D721Med (cell line): ENCODE measurements at places on chromosomes 13 and 19.

DNA sequence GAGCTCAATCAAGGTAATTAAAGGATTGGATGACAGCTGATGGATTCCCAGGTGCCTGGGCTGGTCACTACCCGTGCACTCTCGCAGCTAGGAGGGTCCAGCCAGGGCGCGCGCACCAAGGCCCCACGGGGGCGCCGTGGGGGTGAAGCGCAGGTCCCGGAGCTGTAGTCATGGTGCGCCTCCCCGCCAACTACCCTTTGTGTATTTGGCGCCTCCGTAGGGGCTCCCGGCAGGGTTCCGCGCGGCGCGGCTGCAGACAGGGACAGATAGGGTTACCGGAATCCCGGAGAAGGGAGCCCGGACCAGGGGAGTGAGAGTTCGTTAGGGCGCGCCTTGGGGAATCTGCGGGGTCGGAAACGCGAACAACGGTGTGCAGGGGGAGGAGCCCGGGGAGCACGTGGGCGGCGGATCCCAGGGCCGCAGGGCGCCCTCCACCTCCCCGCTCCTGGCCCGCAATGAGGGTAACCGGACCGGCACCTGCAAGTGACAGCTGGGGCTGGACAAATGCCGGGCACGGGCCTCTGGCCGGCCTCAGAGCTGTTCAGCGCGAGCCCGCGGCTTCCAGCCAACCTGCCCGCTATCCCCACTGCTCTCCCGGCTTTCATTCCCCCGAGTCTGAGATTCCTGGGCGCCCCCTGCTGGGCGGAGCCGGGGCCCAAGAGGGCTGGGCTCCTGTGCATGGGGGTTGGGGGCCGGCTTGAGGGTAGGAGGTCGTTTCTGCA lies 3.4 kb upstream of the PRAM1 start:
- peak; percentile 96 for DNase-seq

- no peak for DNase-seq
These were observed 1.8 kb downstream of the APOC4 start for GRCh38 chr19:44943801-44944249.

DNA sequence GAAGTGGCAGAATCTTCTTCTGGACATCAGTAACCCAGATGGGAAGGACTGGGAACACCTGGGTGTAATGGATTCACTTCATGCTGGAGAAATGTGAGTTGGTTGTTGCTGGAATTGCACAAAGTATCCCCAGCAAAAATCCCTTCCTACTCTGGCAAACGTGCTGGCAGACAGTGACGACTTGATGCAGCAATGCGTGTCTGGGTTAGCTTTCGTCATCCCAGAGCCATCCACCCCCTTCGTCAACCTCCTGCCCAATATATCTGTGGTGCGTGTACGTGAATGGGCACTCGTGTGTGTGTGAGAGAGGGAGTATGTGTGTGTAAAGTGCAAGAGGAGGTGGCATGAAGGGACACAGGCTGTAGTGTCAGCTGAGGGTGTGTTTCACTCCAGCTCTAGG lies 70.9 kb downstream of the TM9SF2 start:
- DNase-seq = no peak

DNA sequence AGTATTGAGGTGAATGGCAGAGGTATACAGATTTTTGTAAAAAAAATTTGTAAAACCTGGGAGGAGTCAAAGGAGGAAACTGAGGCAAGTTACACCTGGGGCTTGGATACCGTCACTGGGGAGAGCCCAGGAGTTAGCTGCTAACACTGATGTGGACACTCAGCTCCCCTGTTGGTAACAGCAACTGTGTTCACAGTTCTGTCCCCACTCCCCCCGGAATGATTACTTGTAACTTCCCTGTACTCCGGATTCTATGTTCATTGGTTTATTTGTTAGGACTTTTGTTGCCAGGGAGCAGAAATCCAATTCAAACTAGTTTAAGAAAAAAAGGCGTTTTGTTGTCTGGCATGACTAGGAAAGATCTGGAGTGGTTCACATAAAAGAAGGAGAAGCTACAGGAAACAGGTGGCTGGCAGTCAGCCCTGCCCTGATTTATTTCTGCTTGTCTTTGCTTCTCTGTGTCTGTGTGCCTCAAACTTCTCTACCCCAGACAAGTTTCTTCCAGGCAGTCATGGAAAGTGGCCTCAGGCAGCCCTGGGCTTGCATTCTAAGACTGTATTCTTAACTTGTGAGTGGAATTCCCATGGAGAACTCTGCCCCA lies 2.3 kb upstream of the GPR12 start:
- no peak for DNase-seq

DNA sequence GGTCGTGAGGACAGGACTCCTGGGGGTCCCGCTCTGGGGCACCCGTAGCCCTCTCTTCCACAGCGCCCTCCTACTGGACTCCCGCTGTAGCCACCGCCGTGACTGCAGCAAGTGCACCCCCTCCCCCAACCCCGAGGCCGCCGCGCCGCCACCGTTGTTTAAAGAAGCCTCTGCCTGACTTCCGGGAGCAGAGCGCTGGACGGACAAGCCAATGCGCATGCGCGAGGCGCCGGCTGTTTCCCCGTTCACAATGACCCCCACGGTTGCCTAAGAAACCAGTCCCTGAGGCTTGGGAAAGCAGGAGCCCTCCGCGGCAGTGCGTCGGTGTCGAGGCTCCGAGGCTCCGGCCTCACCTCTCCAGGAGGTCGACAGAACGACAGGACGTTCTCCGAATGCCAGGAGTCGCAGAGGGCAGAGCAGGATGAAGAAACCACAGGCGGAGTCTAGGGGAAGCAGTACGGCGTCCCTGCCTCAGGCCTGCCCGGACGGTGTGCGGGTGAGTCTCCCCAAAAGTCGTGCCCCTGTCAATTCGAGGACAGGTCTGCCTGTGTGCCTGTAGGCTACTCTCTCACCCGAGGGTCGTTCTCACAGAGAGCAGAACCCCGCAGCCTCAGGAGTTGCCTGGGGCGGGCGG lies 70.5 kb upstream of the ZNF420 start:
- DNase-seq = peak; percentile 83

DNA sequence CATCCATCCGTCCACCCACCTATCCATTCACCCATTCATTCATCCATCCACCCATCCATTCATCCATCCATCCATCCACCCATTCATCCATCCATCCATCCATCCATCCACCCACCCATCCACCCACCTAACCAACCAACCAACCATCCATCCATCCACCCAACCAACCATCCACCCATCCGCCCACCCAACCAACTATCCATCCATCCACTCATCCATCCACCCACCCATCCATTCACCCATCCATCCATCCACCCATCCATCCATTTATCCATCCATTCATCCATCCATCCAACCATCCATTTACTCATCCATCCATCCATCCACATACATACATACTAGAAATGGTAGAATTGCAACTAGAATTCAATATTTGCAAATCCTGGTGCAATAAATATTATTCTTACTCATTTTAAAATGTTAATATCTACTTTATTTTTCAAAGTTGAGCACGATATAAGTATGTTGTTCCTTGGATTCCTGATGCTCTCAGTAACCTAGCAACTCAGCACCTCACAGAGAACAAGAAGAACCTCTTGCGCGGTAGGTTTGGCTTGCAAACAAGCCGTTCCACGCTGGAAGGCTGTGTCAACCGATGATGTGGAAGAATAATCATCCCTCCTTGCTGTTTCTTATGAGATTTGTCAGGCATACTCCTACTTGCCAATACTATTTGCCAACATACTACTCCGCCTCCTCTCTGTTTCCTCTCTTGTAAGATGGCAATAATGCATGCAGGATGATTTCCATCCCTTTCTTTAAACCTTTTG lies 111.7 kb downstream of the GNG7 start:
- no peak for DNase-seq

DNA sequence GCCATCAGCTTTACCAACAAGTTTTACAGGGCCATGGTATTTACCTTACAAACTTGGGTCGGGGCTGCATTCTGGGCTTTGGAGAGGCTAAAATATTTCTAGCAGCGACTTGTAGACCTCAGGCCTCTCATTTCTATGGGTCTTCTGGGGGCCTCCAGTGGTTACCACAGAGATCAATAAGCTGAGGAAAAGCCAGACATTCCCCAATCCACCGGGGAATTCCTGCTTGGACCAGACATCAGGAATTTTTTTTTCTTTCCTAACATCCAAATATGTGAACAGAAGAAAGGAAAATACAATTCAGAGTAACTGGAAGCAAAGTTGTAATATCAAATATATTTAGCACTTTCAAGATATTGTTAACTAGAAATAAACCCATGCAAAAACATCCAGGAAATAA lies 1.5 kb downstream of the DZIP1 start:
- no peak for DNase-seq

- DNase-seq = no peak
These were observed 104.5 kb downstream of the UGGT2 start for GRCh38 chr13:95948656-95949055.

GRCh38 chr19:14033946-14034345 lies 2.4 kb downstream of the IL27RA start:
- no peak for DNase-seq

DNA sequence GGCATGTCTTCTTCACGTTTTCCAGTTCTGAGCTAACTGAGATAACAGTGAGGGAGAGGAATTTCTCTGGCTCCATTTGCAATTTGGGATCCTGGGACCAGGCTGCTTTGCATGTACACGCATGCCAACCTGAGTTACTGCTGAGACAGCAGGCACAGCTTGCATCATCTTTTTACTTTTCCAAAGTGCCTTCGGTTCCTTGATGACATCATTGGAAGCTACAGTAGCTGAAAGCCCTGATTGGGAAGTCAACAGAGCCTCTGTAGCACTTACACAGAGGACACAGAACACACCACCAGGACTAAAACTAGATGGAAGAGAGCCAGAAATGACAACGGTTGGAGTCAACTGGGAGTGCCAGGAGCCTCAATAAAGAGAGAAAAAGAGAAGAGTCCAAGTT lies 399.1 kb upstream of the GPC6 start:
- DNase-seq = no peak

- no peak for DNase-seq
These were observed 32.2 kb downstream of the DEDD2 start for GRCh38 chr19:42185277-42185676.

DNA sequence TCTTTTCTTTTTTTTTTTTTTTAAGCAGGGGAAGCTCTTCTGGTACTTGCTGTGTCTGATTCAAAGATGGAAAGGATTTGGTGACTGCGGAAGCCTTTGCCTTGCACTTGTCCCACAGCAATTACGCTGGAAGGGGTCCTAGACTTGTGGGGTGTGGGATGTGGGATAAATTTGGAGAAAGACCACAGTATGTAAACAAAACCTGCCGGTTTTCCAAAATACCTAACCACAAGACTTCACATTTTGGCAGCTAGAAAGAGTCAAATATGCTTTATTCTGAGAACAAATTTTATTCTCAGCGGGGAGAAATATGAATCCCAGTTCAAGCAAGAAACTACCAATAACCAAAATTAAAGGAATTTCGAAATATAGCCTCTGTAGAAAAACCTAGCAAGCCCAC lies 176.5 kb downstream of the SPRY2 start:
- DNase-seq = no peak

GRCh38 chr13:55302568-55302967 lies 1838.2 kb upstream of the PRR20A start:
- no peak for DNase-seq

DNA sequence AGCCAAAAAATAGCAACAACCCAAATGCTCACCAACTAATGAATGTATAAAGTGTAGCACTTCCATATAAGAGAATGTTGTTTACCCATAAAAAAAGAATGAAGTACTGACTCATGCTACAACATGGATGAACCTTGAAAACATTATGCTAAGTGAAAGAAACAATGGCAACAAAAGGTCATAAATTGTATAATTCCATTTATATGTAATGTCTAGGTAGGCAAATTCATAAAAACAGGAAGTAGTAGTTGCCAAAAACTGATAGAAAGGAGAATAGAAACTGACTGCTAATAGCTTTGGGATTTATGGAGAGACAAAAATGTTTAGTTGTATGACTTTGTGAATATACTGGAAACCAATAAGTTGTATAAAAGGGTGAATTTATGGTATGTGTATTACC lies 21.6 kb downstream of the MYCBP2 start:
- DNase-seq = no peak

DNA sequence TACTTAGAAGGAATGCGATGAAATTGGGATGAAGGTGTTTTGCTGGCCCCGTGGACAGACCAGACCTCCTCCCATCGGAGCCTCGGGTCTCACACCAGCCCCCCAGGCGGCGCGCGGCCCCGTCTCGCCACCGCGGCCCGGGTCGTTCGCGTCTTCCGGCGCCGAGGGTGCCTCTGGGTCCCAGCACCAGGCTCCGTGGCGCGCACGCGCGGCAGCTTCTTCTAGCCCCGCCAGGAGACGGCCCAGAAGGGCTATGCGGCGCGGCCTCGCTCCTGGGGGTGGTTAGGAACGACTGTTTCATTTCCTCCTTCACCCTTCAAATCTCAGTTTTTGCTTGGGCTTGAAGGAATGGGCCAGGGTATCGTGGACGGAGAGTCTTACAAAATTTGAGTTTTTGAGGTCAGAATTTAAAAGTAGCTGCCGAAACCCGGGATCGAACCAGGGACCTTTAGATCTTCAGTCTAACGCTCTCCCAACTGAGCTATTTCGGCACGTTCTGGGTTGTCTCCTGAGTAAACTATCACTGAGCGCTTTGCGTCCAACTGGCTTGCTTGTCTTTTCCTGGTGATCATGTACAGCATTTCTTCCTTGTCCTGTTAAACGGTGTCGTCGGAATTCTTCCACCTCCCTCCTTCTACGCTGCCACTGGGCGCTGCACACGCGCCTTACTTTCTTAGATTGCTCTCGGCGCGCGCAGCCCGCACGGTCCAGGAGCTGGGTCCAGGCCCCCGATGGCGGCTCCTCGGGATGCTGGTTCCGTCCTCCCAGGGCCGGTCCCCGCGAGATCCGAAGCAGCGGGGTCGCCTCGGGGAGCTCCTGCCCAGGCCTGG lies 46.5 kb downstream of the TGDS start:
- peak; percentile 59 for DNase-seq

DNA sequence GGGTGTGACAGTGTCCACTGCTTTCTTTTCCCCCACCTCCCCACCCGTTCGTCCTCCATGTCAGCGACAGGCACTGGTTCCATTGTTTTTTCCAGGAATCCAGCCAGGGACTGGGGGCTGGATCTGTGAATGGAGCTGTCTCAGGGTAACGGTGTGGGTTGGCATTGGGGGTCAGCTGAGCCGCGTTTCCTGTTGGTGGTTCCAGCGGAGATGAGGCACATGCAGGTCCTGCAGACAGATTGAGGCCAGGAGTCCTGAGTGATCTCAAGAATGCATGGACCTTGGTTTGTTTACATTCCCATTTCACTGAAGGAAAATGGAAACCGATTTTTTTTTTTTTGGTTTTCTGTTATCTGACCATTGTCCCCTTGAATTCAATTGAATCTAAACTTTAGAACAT lies 303.9 kb downstream of the FGF9 start:
- DNase-seq = no peak

GRCh38 chr19:50739132-50739913 lies 16.2 kb downstream of the CLEC11A start:
- peak; percentile 8 for DNase-seq

- no peak for DNase-seq
These were observed 605 bp upstream of the A1BG start for GRCh38 chr19:58353717-58354477.

GRCh38 chr13:84683448-84683847 lies 801.2 kb upstream of the SLITRK1 start:
- DNase-seq = no peak

DNA sequence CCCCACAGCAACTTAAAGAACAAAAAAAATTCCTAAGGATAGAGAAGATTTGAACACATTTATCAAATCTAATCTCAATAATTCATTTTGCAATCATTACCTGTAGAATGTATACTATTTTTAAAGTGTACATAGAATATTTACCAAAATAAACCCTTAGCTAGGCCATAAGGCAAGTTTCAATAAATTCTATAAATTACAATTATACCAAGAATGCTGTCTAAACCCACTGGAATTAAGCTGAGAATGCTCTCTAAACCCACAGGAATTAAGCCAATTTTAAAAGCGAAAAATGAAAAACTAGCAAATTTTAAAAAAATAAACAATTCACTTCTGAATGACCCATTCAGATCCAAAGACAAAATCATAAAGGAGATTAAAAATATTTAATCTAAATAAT lies 540.4 kb upstream of the NBEA start:
- no peak for DNase-seq
